ENCODE measurements at places on chromosomes 5 and 9. TPM values are rescaled to one million over a fixed set of nuclear protein-coding genes. Genes with fewer than 3 reads are reported as not detected.

ANXA2R gene
- 0.77 TPM for total RNA-seq

SLC6A18 gene
- not detected for total RNA-seq

GRCh38 chr5:39415201-39415600 is 9.6 kb downstream of the DAB2 start:
- no peaks in the 10 kb centered on the region for H3K27me3 ChIP-seq
- no peak overlapping the region for H3K27ac ChIP-seq
- peaks cover 12% of the 10 kb centered on the region for H3K4me1 ChIP-seq
- H3K4me3 ChIP-seq, result no peak overlapping the region
- H3K36me3 ChIP-seq, result peaks cover 13% of the 10 kb centered on the region
- peak; percentile 37 for DNase-seq

DNA sequence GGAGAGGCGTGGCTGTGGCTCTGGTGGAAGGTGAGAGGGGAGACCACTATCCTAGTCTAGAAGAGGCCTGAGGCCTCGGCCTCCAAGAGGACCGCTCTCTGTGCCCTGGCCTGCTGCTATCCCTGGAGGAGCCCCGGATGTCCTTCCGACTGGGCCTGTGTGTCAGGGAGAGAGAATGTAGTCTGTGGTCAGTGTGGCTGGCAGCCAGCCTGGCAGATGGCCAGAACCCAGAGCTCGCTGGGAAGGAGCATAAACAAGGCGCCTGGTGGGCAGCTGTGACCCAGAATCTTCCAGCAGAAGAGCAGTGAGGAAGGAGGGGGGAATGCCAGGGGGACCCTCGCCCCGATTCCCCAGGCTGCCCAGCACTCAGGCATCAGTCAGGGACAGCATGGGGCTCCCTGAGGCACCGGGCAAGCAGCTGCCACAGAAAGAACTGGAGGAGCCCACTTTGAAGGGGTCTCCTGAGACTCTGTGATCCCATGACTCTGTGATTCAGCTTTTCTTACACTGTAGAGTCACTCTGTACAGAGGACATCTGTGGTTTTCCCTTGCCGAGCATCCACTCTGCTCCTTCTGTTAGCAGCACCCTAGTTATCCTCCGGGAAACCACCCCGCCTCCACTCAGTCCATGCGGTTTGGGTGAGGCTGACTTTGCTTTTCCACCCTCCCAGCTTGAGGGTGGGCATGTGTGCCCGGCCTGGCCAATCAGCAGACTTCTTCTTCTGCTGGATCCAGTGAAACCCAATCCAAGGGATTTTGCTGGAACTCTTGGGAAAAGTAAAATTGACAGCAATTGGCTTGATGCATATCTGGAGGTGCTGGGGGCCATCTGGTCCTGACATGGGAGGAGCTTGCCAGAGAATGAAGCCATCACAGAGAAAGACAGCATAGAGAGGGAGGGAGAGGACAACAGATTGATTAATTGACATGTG is 46.2 kb upstream of the PWWP2A start:
- H3K27me3 ChIP-seq, result no peaks in the 10 kb centered on the region
- peak; percentile 99 for DNase-seq
- H3K4me1 ChIP-seq, result peaks cover 53% of the 10 kb centered on the region

Measured in astrocyte (in vitro differentiated cells and primary cell).